Type B pancreatic cell (in vitro differentiated cells): ENCODE measurements at places on chromosomes 7 and 10. TPM values are rescaled to one million over a fixed set of nuclear protein-coding genes. Genes with fewer than 3 reads are reported as not detected.
A peak's percentile ranks its signal among the peaks of the same experiment; 100 is the strongest.

DNA sequence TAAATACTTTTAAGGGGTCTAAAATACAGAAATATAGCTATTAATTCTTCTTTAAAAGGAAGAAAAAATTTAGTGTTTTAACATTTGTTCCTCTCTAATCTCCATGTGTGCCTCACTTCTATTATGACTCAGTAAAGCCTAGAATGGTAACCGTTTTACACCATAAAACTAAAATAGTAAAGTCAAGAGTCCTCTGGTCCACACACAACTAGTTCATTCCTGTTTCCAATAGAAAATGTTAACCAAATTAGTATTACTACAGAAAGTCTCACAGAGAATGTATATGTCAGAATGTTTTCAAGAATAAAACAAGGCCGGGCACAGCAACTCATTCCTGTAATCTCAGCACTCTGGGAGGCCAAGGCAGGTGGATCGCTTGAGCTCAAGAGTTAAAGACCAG is 55.8 kb downstream of the CNOT4 start:
- no peak for DNase-seq

The SYT15 gene
- total RNA-seq, result 1.2 and 1.3 TPM in 2 replicates

The RHOBTB1 gene
- 25.0 and 26.4 TPM in 2 replicates for total RNA-seq

- DNase-seq, result peak; percentile 66
These were observed 354.2 kb downstream of the DNAJB6 start for GRCh38 chr7:157690833-157691585.

The GLCCI1 gene
- 11.9 and 25.0 TPM in 2 replicates for total RNA-seq

- no peak for DNase-seq
These were observed 221.7 kb downstream of the PLXNA4 start for GRCh38 chr7:132354527-132354926.

DNA sequence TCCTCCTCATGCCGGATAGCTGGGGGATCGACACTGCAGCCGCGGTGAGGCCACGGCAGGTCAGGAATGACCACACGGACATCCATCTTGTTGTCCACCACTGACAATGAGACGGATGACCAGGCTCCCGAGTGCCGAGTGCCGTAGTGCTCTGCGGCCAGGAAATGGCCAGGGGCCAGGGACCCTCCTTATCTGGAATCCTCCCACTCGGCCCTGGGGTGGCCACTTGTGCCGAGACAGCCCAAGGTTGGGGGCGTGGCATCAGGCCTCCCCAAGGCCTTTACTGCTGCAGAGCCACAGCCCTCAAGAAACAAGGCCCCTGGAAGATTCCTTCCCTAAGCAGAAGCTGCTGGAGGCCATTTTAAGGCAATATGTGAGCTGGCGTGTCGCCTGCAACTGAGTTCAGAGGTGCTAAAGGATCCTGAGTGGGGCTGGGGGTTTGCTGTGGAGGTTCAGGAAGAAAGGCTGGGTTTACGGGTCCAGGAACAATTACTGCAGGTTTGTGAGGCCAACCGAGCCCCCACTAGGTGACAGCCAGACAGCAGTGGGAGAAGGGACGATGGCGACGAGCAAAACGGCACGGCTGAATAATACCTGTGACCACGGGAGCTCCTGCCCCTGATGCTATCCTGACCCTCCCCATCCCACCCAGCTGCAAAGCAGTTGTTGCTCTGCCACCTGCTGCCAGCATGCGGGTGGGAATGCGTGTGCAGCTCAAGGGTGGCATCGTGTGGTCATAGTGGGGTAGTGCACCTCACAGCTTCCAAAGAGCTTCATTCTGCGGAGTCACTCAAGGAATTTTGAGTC is 31.6 kb upstream of the LEP start:
- DNase-seq, result no peak

DNA sequence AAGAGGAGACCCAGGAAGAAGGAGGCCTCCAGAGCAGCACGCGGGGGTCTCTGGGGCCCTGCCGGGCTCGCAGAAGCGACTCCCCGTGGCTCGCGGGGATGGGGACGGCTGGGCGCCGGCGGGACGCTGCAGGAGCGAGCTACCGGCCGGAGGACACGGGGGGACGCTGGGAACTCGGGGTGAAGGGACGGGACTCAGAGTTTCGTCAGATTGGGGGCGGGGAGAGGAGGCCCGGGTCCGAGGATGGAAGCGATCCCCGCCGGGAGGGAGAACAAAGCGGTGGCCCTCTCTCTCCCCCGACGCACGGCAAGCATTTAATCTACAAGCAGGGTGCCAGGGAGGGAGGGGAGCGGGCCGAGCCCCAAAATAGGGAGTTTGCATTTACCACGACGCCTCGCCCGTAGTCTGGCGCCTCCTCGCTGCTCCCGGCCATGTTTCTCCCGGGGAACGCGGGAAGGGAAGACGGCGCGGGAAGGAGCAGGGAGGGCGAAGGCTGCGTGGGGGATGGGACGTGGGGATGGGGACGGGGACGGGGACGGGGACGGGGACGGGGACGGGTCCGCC is at the start of gene PRTFDC1:
TSS of gene PRTFDC1 (minus strand) at position 464 of the 564 bp plus-strand sequence. CDS start at position 433, 31 bp downstream.
- no peak for DNase-seq

GRCh38 chr7:76267107-76267893 is 35.2 kb upstream of the HSPB1 start:
- no peak for DNase-seq
